Activated CD8-positive, alpha-beta memory T cell treated with anti-CD3 and anti-CD28 coated beads for 1 hour (primary cell): ENCODE measurements at places on chromosomes 1 and 21.

GRCh38 chr1:220084460-220084859 lies 5.1 kb downstream of the BPNT1 start:
- DNase-seq = no peak

DNA sequence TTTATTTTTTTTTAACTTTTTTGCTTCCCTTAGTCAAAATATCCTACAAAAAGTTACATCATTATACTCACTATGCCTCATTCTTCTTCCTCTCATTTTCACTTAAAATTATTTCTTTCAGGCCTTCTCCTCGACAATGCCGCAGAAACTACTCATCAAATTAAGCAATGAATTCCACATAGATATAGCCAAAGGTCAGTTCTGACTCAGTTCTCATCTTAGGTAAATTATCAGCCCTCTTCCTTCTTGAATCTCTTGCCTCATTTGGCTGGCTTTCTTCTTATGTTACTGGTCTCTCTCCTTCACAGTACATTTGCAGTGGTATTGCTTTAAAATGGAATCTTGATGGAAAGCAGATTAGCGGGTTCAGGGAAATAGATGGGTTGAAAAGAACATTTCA lies 260.7 kb upstream of the BRINP3 start:
- DNase-seq = no peak

DNA sequence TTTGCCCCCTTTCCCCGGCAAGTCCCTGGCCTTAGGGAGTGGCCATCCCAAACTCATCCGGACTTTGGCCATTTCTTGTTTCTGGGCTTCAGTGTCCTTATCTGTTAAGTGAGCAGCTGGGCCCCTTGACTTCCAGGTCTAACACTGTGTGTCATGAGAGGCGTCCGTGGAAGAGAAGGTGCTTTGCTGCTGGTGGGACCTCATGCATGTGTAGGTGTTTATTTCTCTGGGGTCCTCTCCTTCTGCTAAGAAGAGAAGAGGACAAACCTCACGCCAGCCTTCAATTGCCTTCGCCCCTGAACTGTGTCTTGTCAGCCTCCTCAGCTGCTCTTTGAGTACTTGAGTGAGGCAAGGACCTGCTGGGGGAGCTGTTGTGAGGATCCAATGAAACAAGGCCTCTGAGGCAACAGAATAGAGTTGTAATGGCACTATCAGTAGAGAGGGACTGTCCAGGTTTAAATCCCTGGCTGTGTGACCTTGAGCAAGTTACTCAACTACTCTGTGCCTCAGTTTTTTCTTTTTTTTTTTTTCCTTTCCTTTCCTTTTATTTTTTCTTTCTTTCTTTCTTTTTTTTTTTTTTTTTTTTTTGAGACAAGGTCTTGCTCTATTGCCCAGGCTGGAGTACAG lies 72.5 kb downstream of the RUNX3 start:
- no peak for DNase-seq

GRCh38 chr1:154943649-154944400 lies 7.3 kb upstream of the PMVK start:
- DNase-seq = no peak

DNA sequence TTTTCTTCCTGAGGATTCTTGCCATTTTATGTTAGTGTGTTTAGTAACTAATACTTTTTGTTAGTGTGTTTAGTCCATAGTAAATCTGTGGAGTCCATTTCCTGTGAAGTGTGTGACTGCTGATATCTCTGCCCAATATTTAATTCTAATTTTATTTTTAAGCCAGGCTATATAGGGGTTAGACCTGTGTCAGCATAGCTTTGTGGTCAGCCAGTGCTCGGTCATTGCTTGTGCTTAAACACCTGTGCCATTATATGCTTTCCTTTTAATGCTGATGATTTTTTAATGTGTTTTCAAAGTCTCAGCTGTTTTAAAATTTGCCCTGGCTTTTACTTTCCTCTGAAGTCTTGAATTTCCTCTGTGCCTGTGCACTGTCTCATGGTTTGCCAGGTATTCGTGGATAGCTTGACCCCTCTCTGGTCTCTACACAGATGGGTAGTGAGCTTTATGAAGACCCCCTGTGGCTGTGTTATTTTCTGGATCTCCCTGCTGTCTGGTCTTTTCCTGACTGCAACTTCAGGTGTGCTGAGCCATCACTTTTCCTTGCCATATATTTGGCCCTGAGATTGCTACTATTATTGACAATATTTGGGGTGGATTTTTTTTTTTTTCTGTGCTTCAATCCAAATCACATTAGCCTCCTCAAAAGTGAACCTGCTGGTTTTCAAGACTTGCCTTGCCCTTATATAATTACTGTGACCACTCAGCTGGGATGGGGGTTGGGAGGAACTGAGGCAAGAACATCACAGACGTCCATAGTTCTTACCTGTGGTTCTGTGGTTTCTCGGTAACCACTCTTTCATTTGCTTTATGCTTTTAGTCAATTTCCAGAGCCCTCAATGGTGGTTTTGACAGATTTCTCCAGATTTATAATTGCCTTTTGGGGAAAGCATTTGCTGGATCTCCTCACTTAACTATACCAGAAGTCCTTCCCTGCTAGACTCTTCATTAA lies 59.6 kb downstream of the RPS6KC1 start:
- no peak for DNase-seq

DNA sequence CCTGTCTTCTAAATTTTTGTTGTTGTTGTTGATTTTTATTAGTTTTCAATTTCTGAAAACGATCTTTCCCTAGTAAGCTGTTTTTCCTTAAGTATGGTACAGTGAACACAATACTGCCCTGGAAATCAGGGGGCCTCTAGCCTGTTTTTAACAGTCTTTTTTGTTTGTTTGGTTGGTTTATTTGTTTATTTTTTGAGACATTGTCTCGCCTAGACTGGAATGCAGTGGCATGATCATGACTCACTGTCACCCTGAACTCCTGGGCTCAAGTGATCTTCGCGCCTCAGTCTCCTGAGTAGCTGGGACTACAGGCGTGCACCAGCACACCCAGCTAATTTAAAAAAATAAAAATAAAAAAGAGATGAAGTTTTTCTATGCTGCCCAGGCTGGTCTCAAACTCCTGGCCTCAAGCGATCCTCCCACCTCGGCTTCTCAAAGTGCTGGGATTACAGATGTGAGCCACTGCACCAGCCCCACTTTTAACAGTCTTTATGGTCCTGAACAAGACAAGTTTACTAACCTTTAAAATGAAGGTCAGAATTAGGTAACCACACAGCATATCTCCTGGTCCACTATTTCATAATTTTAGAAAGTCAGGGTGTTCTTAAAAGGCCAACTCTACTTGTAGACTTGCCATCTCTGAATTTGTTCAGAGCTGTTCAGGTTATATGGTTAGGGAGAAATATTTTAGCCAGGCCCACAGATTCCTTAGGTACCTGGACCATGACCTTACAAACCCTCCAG lies 35.4 kb downstream of the TBCE start:
- DNase-seq = no peak

- DNase-seq = no peak
These were observed 39.8 kb upstream of the SRP9 start for GRCh38 chr1:225737866-225738265.

GRCh38 chr1:230463760-230464159 lies 37.6 kb upstream of the PGBD5 start:
- DNase-seq = no peak

GRCh38 chr1:109887884-109888283 lies 22.8 kb upstream of the CSF1 start:
- DNase-seq = no peak

GRCh38 chr1:2003541-2004131 lies at the start of gene CFAP74:
Gene CFAP74 (minus strand): TSS chr1:2003786. CDS start chr1:1990956, 12,830 bp downstream.
- no peak for DNase-seq

GRCh38 chr1:231800108-231800507 lies 173.5 kb downstream of the DISC1 start:
- DNase-seq = no peak

DNA sequence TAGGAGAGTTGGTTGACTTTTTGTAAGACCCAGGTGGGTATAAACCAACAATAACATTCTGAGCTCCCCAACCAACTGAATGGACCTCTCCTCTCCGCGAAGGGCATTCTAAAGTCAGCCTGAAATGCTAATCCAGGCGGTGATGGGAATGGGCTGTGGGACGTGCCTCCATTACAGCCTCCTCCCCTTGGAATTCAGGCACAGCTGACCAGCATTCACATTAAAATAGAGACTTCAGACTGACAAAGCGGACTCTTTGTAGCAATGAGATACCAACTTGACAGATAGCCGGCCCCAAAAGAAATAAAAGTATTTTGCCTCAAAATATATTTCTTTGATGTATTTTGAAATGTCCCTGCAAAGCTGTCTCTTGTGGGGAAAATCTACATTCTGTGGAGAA lies 101.7 kb downstream of the KIF26B start:
- DNase-seq = no peak

DNA sequence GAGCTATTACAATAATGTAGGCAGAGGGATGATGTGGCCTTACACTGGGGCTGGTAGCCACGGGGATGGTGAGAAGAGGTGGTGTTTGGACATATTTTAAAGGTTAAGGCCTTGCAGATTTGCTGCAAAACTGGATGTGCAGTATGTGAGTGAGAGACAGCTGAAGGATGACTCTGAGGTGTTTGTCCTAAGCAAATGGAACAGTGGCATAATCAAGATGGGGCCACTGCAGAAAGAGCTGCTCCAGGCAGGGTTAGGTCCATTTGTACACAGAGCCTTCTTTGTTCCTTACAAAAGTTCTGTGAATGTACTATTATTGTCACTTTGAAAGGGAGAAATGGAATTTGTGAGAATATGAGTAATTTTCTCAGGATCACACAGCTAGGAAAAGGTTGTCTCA lies 220.4 kb upstream of the ZP4 start:
- DNase-seq = no peak

DNA sequence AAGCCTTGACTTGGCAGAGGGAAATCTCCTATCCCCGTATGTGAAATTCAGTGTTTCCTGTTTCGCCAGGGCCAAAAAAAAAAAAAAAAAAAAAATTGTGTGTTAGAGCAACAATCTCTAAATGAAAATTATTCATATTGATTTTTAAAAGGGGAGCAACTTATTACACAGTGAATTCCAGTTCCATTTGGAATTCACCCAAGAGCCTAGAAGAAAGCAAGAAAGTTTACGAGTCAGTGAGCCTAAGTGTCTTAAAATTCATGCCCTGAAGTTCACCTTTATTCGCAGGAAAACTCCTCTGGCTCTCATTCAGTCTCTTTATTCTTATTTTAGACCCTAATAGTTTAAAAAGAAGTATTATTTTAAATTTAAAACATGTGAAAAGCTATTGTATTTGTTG lies 42.1 kb upstream of the HUNK start:
- no peak for DNase-seq
